ENCODE measurements at places on chromosomes 16 and 17.

DNA sequence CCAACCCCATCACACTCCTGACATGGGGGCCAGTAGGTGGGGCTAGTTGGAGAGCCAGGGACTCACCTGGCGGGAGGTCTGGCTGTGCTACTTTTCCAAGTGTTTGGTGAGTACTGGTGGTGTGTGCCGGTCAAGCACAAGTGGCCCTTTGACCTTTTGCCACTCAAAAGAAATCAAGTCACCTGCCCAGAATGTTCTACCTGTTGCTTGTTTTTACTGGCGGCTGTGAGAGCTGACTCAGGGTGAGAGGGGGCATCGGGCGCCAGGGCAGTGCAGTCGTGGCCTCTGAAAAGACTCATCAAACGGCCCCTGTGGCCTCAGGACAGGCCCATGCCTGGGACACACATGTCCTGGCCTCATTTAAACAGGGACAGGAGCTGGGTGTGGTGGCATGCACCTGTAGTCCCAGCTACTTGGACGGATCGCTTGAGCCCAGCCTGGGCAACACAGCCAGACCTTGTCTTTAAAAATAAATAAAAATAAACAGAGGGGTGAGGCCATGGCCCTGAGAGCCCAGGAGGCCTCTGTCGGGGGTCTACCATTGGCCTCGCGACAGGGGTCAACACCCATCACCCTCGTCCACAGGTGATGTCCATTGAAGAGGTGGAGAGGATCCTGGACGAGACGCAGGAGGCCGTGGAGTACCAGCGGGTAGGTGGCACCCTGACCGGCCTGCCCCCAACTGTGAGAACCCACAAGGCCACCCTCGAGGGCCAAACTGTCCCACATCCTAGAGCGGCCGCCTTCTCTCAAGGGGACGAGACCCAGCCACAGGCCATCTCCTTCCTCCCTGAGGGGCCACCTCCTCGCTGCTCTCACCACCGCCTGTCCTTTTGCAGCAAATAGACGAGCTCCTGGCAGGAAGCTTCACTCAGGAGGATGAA, 5.0 kb downstream of the CHMP6 start:
- DNase-seq = no peak

DNA sequence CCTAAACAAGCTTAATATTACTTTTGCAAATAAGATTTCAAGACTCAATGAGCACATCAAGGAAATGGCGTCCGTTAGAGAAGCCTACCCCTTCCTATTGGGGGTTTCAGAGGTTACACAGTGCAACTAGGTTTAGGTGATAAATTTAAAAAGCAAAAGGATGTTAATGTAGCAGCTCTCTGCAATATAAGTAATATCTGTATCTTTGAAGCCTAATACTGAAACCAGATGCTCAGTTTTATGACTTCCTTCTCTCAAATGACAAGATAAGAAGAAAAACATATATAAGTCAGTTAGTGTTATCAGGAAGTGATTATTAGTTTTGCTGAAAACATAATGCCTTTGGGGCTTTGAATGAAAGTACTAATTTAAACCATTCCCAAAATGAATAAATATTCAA, 54.3 kb upstream of the MED13 start:
- DNase-seq = no peak

DNA sequence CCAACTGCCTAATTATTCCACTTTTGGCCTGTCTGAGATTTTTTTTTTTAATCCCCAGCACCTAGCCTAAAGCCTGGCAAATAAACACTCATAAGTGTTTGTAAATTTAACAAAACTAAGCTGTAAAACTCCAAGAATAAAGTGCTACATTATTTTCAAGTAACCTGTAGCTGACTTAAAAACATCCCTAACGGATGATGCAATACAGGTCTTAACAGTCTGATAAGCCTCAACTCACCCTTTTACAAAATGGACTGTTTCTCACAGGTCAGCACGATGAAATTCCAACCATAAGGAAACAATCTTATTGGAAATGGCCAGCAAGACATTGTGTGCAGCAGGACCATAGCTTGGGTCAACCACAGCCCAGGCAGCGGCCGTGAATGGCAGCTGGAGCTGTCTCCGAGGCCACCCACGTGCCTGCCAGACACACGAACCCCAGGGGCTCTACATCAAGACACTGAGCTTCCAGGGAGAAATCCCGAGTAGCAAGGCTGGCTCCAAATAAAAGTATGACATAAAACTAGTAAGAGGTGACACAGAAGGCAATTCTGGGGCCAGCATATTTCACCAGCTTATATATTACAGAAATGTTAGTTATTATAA, 58.9 kb downstream of the NDEL1 start:
- DNase-seq = no peak

DNA sequence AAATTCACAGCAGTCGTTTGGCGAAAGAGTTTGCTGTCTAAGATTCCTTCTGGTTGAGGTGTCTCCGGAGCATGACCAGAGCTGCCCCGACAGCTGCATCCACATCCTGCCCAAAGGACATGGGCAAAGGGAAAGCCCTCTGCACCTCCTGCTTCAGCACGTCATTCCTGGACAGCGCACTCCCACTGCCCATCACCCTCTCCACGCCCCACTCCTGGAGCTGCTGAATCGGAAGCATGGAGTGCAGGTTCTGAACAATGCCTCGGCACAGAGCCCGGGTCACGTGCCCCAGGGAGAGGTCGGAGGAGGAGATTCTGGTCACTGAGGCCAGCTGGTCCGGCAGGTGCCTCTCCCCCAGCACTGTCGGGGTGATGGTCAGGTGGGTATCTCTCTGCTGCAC, 1.3 kb upstream of the TRPV1 start:
- no peak for DNase-seq

GRCh38 chr16:84446084-84446483, 58.4 kb downstream of the MEAK7 start:
- no peak for DNase-seq

DNA sequence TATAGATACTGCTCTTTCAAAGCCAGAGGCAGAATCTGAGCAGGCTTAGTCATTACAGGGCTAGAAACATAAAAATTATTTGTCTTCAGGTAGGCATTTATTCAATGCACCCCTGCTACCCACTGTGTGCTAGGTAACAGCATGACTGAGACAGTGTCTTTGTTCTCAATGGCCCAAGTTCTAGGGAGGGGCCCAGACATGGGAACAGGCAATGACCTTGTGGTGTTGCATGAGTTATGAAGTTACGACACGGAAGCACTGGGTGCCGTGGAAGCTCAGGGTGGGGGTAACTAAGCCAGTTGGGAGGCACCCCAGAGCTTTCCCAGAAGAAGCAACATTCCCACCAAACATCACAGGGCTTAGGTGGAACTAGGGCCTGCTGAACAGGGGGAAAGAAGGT, 87.0 kb downstream of the CPPED1 start:
- DNase-seq = no peak

DNA sequence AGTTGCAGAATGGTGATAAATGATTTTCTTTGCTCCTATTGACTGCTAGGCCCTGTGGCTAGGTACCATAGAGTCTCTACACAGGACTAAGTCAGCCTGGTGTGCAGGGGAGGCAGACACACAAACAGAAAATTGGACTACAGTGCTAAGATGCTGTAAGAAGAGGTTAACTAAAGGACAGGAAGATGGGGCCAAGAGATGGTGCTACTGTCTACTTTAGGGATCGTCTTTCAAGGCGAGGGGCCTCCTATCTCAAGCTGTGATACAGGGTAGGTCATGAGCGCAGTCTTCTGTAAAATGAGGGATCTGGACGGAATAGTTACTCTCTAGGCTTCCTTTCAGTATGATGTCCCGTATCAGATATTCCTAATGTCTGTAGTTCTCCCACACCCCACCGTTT, 817 bp downstream of the NME1 start:
- no peak for DNase-seq

GRCh38 chr16:70653406-70653805, 7.0 kb downstream of the IL34 start:
- no peak for DNase-seq

- no peak for DNase-seq
Measured at GRCh38 chr17:81066072-81066471, 31.1 kb downstream of the BAIAP2 start.

DNA sequence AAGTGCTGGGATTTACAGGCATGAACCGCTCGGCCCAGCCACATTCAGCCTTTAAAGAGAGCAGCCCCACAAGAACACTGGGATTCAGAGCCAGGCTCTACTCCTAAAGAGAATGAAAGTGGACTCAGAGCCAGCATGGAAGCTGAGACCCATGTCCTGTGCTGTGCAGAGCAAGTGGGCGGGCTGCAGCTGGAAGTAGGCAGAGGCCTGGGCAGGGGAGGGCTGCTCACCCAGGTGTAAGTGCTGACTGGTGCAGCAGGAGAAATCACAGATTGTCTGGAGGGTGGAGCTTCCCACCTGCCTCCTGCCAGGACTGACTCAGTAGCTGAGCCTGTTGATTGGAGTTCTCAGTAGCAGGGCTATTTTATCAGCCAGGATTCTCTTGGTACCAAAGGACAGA, 178.7 kb downstream of the KATNIP start:
- DNase-seq = no peak

DNA sequence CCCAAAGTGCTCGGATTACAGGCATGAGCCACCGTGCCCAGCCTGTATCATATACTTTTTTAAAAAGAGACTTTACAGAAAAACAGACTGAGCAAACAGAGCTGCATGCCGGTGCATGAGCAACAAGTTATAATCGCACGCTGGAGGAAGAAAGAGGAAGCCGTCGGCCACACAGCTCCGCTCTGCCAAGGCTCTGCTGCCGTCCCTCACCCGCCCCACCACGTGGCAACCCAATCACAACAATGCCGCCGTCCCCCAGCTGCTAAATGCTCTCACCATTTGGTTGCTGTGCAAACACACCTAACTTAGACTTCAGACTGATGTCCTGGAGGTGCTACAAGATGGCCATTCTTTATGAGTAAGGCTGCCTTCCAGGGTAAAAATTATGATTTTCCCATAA, 83.5 kb downstream of the ADCY9 start:
- no peak for DNase-seq

DNA sequence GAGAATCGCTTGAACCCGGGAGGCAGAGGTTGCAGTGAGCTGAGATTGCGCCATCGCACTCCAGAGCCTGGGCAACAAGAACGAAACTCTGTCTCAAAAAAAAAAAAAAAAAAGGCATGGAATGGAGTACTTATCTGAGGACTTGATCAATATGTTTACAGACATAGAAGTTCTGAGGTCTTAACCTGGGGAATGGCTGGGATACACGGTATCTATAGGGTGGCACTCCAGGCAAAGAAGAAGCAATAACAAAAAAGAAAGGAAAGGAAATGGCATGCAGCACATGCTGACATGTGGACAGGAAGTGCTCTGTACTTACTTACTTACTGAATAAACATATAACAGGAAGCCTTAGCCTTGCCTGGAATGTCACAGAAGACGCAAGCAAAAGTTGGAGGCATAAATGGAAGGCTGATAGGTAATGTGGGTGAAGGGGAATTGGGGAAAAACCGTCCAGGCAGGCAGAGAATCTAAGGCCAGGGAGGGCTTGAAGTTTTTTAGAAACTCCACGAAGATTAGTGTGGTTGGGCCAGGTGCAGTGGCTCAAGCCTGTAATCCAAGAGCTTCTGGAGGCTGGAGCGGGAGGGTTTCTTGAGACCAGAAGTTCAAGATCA, 10.1 kb upstream of the SPOP start:
- no peak for DNase-seq

DNA sequence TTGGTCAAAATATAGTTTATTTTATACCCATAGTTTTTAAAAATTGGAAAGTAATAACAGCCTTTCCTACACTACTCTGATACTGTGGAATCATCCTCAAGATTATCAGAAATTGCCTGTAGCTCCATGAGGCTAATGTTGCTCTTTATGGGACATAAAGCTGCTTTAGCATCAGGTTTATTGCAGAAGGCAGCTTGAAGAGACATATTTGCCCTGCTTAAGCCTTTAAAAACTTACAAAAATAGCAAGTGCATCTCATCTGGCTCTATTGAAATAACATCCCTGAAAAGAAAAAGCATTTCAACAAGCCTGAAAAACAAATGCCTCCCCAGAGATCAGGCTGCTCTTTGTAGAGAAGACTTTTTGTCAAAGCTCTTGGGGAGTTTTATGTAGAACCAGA, 142.9 kb upstream of the MON1B start:
- no peak for DNase-seq

DNA sequence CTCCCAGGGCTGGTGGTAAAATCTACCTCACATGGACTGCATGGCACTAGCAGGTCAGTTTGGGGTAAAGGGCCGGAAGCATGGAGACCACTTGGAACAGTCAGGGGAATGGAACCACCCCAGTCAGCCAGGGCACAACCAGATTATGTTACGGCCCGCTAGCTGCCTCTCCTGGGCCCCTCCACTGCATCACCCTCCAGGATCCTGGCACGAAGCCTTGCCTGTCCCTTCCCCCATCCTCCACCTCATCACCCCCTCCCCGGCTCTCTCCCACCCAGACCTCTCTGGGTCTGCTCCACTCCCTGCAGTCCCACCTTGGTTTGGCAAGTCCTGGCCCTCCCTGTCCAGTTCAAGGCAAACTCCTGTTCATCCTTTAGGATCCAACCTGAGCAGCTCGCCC, 91.7 kb downstream of the CLEC16A start:
- DNase-seq = no peak
